ENCODE measurements at places on chromosomes 11 and 22. TPM values are rescaled to one million over a fixed set of nuclear protein-coding genes. Genes with fewer than 3 reads are reported as not detected.
A peak's percentile ranks its signal among the peaks of the same experiment; 100 is the strongest.

DNA sequence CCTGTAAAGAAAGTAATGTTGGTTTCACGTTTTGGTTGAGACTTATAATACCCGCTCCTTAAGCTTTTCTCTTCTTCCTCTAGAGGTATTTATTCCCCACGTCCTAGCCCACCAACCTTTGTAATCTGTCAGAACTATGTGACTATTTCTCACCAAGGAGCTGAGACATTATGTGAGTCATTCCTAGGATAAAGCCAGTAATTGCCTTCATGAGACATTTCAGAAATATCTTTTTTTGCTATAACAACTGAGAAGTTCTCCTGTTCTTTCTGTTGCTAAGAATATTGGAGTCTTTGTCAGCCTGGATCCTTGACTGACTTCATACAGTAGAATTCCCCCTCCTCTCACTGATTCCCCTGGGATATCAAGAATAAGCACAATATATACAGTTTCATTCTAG, 1497.0 kb upstream of the TENM4 start:
- H3K27me3 ChIP-seq, result no peaks in the 10 kb centered on the region
- no peak overlapping the region for H3K27ac ChIP-seq
- no peaks in the 10 kb centered on the region for H3K4me1 ChIP-seq

DNA sequence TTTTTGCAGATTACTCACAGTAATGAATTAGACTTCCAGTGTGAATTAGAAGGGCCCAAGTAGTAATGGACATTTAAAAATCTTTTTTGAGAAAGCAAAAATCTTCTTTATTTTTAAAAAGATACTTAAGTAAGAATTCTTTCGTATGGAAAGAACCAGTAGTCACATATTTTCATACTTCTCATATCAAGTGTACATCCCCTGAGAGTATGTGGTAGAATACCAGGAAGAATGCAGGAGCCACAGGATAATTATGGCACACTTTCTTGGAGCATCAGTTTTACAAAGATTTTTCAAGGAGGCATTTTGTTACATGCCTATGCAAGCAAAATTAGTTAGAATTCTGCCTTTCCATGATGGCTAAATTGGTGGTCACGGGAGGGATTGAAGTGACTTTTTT, 28.1 kb downstream of the POLD3 start:
- H3K4me1 ChIP-seq, result no peaks in the 10 kb centered on the region
- H3K36me3 ChIP-seq, result peaks cover 18% of the 10 kb centered on the region
- no peaks in the 10 kb centered on the region for H3K27me3 ChIP-seq
- H3K27ac ChIP-seq, result no peak overlapping the region

The SAA2 gene
- total RNA-seq, result not detected

The NAA40 gene
- total RNA-seq, result 21.9 TPM

DNA sequence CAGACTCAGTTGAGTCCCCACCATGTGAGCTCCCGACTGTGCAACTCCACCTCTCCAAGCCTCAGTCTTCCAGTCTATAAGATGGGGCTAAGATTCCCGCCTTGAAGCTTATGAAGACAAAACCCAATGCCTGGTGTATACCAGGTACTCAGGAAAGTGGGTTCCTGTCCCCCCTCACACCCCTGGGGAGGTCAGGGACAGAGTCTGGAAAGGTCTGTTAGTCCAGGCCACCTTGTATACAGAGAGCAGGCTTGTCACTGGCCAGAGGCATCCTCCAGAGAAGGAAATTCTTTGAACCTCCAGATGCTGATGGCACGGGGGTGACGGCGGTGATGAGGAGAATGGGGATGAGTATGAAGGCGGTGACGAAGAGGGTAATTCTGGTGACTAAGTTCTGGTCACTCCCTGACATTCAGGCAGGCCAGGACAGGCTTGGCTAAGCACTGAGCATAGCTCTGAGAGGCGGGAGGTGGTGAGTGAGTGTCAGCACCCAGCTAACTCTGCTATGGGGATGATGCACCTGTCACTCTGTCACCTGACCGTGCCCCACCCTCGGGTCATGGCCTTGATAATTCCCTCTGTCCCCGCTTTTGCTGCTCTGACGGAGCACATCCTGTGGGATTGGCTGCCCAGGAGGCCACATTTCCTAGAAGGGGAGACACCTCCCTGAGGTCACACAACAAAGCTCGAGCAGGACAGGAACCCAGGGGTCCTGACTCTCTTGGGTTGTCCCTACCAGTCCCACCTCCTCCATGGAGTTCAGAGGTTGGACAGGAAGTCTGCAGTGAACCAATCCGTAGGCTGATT, 30.9 kb upstream of the CSNK1E start:
- no peaks in the 10 kb centered on the region for H3K27me3 ChIP-seq
- H3K4me3 ChIP-seq, result no peak overlapping the region
- peaks cover 14% of the 10 kb centered on the region for H3K4me1 ChIP-seq
- H3K27ac ChIP-seq, result no peak overlapping the region
- H3K36me3 ChIP-seq, result no peaks in the 10 kb centered on the region

The DEFB131B gene
- total RNA-seq, result not detected

DNA sequence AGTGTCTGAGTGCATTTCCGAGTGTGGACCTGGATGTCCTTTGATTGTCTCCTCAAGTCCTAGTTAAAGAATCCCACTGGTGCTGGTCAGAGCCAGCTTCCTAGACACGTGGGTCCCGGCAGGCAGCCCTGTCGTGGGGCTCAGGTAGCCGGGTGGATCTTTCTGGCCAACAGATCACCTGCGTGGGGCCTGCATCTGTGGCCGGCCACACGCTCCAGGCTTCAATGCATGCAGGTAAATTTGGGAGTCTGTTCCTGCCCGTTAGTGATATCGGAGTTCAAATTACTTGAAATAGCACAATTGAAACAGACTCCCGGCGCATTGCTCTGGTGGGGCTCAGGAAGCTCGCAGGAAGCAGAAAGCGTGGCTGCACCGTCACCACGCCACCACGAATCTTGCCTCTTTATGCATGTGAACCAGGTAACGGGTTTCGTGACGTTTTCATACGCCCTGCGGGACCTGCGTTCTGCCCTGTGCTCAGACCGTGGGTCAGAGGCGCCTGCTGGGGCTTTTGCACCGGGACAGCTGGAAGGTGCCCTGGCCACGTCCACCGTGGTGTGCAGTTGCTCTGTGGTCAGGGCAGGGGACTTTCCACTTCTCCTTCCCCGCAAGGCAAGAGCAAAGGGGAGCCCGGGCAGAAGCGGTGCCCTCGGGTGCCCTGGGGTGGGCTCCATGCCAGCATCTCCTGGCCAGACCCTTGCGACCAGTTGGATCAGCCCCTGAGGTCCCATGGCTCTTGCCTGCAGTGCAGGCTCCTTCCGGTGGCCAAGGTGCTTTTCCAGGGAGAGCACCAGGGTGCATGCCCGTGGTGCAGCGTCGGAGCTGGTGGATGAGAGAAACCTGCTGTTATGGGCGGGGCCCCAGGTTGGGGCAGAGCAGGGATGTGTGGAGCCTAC, 803.5 kb downstream of the BRD1 start:
- H3K4me1 ChIP-seq, result no peaks in the 10 kb centered on the region
- H3K4me3 ChIP-seq, result no peak overlapping the region
- H3K27ac ChIP-seq, result no peak overlapping the region

The ANKK1 gene
- not detected for total RNA-seq

- peaks cover 20% of the 10 kb centered on the region for H3K4me1 ChIP-seq
- no peak for DNase-seq
- H3K36me3 ChIP-seq, result peaks cover 8% of the 10 kb centered on the region
- peaks cover 2% of the 10 kb centered on the region for H3K27me3 ChIP-seq
- H3K27ac ChIP-seq, result no peak overlapping the region
- H3K4me3 ChIP-seq, result no peak overlapping the region
Measured at GRCh38 chr11:59180907-59181306, 9.0 kb downstream of the DTX4 start.

DNA sequence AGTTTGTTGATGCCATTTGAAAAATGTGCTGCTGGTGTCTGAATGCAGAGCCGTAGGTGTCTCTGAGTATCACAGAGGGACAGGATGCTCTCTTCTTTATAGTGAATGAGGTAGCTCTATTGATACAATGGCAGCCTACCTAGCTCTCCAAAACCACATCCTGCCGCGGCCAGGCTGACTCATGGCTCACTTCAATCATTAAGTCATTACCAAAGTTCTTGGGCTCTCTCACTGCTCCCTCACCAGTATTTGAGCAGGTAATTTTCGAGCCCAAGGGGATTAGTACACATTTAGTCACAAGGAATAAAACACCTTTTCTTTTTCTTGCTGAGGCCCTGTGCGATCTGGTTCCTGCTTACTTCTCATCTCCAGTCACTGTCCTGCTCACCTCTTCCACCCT, 509.0 kb upstream of the LARGE1 start:
- H3K27me3 ChIP-seq, result no peaks in the 10 kb centered on the region
- no peak for DNase-seq
- H3K4me1 ChIP-seq, result no peaks in the 10 kb centered on the region
- peaks cover 3% of the 10 kb centered on the region for H3K36me3 ChIP-seq
- H3K27ac ChIP-seq, result no peak overlapping the region

DNA sequence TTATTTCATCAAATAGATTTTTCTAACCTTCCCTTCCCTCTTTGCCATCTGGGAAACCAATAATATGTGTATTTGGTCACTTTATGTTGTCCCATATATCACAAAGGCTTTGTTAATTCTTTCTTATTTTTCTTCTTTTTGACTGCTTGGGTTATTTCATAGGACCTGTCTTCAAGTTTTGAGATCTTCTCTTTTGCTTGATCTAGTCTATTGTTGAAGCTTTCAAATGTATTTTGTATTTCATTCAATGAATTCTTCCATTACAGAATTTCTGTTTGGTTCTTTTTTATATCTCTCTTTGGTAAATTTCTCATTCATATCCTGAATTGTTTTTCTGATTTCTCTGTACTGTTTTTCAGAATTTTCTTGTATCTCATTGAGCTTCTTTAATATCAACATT, 132.1 kb downstream of the FCHSD2 start:
- peaks cover 3% of the 10 kb centered on the region for H3K27me3 ChIP-seq
- peaks cover 39% of the 10 kb centered on the region for H3K36me3 ChIP-seq
- H3K4me1 ChIP-seq, result peaks cover 35% of the 10 kb centered on the region
- no peak for DNase-seq
- no peak overlapping the region for H3K27ac ChIP-seq

The TENM4 gene
- total RNA-seq, result 45.1 TPM

The UBQLNL gene
- total RNA-seq, result not detected

DNA sequence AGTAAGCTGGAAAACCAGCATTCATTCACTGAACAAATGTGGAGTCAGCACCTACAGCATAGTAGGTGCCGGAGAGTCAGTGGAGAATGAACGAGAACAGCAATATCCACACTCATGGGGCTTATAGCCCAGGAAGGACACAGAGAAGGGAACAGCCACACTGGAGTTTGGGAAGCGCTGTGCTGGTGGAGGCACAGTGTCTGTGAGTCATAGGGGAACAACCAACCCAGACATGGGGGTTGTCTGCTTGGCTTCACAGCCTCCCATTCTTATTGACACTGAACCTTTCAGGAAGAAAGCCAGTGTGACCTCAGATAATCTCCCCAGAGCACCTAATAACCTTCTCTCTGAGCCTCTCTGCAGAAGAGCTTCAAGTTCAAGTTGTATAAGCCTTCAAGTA, 56.6 kb upstream of the UBASH3B start:
- peaks cover 9% of the 10 kb centered on the region for H3K27me3 ChIP-seq
- H3K27ac ChIP-seq, result no peak overlapping the region
- H3K4me1 ChIP-seq, result peaks cover 34% of the 10 kb centered on the region
- H3K4me3 ChIP-seq, result no peak overlapping the region

DNA sequence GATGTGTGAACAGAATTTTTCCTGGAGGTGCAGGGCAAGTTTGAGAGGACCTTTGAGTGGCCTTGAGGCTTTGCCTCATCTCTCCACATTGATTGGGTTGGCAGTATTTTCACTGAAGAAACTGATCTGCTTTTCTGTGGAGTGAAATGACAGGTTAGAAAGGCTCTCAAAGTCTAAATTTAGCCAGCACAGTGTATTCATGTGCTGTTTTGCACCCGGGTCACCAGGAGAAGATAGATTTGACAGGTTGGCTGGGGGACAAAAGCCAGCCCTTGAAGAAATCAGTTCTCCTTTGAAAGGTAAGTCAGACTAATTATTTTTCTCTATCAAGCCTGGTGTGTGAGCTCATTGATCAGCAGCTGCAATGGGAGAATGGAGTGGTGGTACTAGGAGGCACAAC, 152.9 kb downstream of the DBX1 start:
- no peak overlapping the region for H3K4me3 ChIP-seq
- H3K4me1 ChIP-seq, result no peaks in the 10 kb centered on the region
- DNase-seq, result no peak
- no peaks in the 10 kb centered on the region for H3K27me3 ChIP-seq
- H3K27ac ChIP-seq, result no peak overlapping the region
- no peaks in the 10 kb centered on the region for H3K36me3 ChIP-seq

GRCh38 chr22:32142600-32142999, 16.5 kb downstream of the C22orf42 start:
- no peak for DNase-seq
- H3K27ac ChIP-seq, result no peak overlapping the region
- 0 out of 2 replicates have a peak, but pooled peaks cover 4% of the 10 kb centered on the region for H3K36me3 ChIP-seq
- H3K27me3 ChIP-seq, result peaks cover 23% of the 10 kb centered on the region

DNA sequence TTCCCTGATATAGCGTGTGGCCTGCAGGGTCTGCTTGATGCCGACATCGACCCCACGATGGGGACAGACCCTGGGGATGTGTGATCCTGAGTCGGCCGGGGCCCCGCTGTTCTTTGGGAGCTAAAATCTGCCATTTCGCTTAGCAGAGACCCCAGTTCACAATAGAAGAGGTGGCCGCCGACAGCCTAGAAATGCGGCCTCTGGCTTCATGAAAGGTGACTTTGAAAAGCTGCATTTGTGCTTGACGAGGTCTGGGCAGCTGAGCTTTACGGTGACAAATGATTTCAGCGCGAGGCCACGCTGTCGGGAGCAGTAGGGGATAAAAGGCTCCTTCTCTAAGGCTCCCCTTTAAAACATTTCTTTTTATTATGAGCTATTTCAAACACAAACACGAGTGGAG, 71.7 kb downstream of the RPS6KA4 start:
- H3K27me3 ChIP-seq, result peaks cover 57% of the 10 kb centered on the region
- 0 out of 2 replicates have a peak, but pooled peaks cover 5% of the 10 kb centered on the region for H3K36me3 ChIP-seq
- H3K4me3 ChIP-seq, result no peak overlapping the region

The SLC37A2 gene
- total RNA-seq, result 4.5 TPM

The IRAG1 gene
- 63.7 TPM for total RNA-seq

DNA sequence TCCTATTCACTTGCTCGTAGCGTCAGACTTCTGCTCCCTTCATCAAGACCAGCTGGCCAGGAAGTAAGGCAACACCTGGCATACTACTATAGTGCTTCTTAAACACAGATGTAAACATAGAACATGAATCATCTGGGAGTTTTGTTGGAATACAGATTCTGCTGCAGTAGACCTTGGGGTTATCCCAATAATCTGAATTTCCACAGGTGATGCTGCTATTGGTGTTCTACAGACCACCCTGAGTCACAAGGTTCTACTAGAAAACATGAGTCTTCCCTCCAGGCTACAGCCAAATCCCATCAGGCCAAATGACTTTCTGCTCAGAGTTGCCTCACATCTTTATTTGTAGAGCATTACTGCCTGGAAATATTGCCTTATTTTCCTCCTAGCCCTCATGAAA, 175.2 kb downstream of the NELL1 start:
- no peak for DNase-seq
- no peak overlapping the region for H3K27ac ChIP-seq
- no peak overlapping the region for H3K4me3 ChIP-seq
- no peaks in the 10 kb centered on the region for H3K27me3 ChIP-seq
- H3K36me3 ChIP-seq, result no peaks in the 10 kb centered on the region
- no peaks in the 10 kb centered on the region for H3K4me1 ChIP-seq

GRCh38 chr11:66282468-66283455, 4.8 kb downstream of the CNIH2 start:
- H3K4me3 ChIP-seq, result no peak overlapping the region
- peaks cover 8% of the 10 kb centered on the region for H3K27me3 ChIP-seq
- DNase-seq, result peak; percentile 92
- H3K4me1 ChIP-seq, result peaks cover 26% of the 10 kb centered on the region
- H3K36me3 ChIP-seq, result no peaks in the 10 kb centered on the region

The JAM3 gene
- 54.2 TPM for total RNA-seq
